NCI-H1105 (cell line): ENCODE measurements at places on chromosomes 3 and 15.

DNA sequence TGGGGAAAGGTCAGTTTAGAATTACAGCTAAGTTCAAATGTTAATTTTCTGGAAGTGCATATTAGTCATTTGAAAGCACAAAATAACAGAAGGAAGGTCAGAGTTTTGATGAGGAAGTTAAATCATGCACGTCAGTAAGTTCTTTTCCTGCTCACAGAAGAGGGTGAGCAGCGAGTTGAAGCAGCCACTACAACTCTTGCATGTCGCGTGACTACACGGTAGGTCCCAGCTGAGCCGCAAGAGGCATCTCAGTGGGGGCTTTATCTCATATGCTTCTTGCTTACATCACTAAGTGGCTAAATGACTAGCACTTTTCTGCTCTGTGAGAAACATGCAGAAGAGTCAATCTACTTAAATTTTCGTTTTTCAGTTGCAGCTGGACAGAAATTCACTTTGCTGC is 21.3 kb upstream of the SEC62 start:
- DNase-seq, result no peak

DNA sequence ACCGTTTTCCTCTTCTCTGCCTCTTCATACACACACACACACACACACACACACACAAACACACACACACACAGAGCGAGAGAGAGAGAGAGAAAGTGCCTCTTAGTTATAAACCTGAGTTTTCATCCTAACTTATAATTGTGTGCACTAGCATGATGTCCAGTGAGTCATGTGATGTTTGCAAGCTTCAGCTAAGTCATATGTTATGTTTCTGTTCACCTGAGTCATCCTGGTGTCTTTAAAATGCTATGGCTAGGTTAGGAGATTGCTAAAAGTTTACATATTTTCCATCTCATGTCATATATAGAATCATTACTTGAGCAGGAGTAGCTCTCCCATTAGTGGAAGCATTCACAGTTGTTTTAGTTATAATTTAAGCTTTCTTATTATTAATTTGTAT is 155.8 kb downstream of the EPHA6 start:
- DNase-seq, result no peak

GRCh38 chr15:99211926-99212325 is 37.5 kb downstream of the TTC23 start:
- no peak for DNase-seq

DNA sequence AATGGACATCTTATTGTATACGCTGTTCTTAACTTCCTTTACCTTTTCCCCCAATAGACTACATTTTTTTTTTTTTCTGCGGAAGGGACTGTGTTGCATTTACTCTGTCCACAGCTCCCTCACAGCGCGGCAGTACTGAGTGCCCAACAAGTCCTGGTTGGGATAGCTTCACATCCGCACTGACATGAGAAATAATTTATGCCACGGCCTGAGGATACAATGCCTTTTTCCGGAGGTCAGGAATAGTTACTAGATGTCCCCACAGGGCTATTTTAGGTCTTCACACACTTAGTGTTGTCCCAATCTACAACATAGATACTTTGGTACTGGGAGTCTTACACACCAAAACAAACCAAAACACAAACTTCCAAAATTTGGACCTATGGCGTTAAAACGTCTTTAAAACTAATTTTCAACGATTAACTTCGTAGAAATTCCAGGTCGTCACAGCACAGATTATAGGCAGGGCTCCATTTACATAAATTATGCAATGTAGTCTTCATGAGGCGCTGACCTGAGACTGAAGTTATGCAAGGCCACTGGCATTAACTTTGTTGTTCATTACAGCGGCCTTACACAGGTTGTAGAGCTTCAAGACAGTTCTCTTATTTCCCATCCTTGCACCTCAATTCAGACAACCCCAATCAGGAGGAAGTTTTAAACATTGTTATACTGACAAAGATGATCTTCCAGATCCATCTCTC is 989 bp upstream of the PPIB start:
- DNase-seq, result no peak

DNA sequence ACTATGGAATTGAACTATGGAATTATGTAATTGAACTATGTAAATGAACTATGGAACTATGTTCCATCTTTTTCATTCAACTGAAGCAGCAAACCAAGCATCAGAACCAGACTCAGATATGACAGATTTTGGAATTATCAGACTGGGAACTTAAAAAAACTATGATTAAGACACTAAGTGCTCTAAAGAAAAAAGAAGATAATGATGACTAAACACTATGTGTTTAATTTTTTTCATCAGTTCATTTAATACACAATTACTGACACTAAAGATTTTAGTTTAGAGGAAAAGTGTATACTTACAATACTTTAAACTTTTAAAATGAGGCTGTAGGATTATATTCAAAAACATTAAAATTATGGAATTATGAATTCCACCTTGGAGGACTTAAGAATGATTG is 15.3 kb downstream of the RFX7 start:
- no peak for DNase-seq
